Activated CD8-positive, alpha-beta T cell treated with anti-CD3 and anti-CD28 coated beads for 36 hours (primary cell): ENCODE measurements at places on chromosomes 2 and 18. TPM values are rescaled to one million over a fixed set of nuclear protein-coding genes. Genes with fewer than 3 reads are reported as not detected.

GRCh38 chr2:170436077-170436943, 258.4 kb downstream of the MYO3B start:
- H3K36me3 ChIP-seq: no peaks in the 10 kb centered on the region
- DNase-seq: no peak
- peaks cover 21% of the 10 kb centered on the region for H3K4me1 ChIP-seq
- no peak overlapping the region for H3K4me3 ChIP-seq

GRCh38 chr18:3898861-3899613, 449.1 kb downstream of the TGIF1 start:
- H3K4me1 ChIP-seq: no peaks in the 10 kb centered on the region
- H3K27ac ChIP-seq: no peak overlapping the region
- no peak overlapping the region for H3K4me3 ChIP-seq
- DNase-seq: no peak
- no peaks in the 10 kb centered on the region for H3K36me3 ChIP-seq

DNA sequence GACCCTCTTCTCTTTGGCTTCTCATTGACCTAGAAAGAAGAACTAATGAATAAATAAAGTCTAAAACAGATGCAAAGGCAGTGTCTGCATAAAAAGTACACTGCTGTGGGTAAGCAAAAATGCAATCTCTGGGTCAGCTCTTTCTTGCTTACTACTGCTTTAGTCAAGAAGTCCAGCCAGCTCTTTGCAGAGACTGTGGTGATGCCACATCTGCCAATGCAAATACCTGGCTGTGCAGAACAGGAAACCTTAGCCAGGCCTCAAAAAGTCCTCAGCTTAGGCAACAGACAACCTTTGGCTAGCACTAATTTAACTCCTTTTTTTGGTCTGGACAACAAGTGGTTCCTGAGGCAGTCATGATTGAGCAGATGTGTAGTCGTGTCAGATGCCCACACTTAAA, 73.6 kb upstream of the RND3 start:
- H3K4me1 ChIP-seq: no peaks in the 10 kb centered on the region
- H3K36me3 ChIP-seq: no peaks in the 10 kb centered on the region
- DNase-seq: no peak
- H3K4me3 ChIP-seq: no peak overlapping the region
- no peaks in the 10 kb centered on the region for H3K27me3 ChIP-seq

DNA sequence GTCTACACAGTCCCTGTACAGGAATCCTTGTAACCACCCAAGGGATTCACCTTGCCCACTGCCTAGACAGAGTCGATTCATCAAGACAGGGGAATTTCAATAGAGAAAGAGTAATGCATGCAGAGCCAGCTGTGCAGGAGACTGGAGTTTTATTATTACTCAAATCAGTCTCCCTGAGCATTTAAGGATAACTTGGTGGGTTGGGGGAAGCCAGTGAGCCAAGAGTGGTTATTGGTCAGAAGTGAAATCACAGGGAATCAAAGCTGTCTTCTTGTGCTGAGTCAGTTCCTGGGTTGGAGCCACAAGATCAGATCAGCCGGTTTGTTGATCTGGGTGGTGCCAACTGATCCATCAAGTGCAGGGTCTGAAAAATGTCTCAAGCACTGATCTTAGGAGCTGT, 17.8 kb upstream of the FAM98A start:
- no peak for DNase-seq
- H3K36me3 ChIP-seq: peaks cover 12% of the 10 kb centered on the region
- H3K27me3 ChIP-seq: peaks cover 2% of the 10 kb centered on the region
- no peak overlapping the region for H3K27ac ChIP-seq
- H3K4me1 ChIP-seq: no peaks in the 10 kb centered on the region
- no peak overlapping the region for H3K4me3 ChIP-seq

DNA sequence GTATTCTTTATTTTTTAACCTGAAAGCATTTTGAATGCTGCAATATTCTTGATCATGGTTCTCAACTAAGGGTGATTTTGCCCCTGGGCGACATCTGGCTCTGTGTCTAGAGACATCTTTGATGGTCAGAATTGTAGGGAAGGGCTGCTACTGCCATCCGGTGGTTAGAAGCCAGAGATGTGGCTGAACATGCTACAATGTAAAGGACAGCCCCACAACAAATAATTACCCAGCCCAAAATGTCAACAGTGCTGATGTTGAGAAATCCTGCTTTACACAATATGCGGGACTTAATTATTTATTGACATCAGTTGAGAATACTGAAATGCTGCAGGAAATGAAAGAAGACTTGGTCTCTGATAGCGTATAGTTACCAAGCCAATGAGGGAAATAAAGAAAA, 37.5 kb upstream of the SERPINB2 start:
- no peaks in the 10 kb centered on the region for H3K4me1 ChIP-seq
- H3K36me3 ChIP-seq: no peaks in the 10 kb centered on the region

DNA sequence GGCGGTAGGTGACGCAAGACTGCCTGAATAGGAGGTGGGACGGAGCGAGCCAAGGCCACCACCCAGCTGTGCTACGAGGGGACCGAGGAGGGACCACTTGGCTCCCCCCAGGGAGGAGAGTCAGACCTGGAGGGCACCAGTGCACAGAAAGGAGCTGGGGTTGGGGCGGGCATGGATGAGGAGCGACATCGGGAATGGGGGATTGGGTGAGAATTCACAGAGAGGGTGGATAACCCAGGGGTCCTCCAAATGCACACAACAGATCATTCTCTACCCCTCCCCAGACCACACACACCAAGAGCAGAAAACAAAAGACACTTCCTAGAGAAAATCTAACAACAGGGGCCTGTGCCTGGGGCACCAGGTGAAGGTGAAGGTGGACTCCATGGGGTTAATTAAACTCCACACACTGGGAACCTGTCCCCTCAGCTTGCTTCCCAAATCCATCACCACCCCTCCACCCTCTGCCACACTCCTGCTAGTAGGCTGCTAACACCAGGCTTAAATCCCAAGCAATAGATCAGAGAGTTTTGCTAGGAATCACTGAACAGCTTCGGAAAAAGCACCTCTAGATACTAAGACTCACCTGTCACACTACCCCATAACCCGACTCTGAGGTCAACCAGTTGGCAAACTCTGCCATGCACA, 274.6 kb downstream of the EIPR1 start:
- no peak overlapping the region for H3K4me3 ChIP-seq
- H3K27ac ChIP-seq: no peak overlapping the region
- no peaks in the 10 kb centered on the region for H3K4me1 ChIP-seq
- H3K36me3 ChIP-seq: no peaks in the 10 kb centered on the region
- no peak for DNase-seq

Gene MYCN
- 0.16 TPM for total RNA-seq

Gene DSEL
- 0.13 TPM for total RNA-seq

Gene CRACDL
- 0.38 TPM for total RNA-seq
